CD4-positive, alpha-beta memory T cell (primary cell): ENCODE measurements at places on chromosomes 16 and 17.

GRCh38 chr17:56305007-56305406, 151.7 kb downstream of the ANKFN1 start:
- no peak overlapping the region for H3K4me3 ChIP-seq
- H3K36me3 ChIP-seq, result no peaks in the 10 kb centered on the region
- H3K4me1 ChIP-seq, result no peaks in the 10 kb centered on the region
- no peak for DNase-seq
- no peaks in the 10 kb centered on the region for H3K27me3 ChIP-seq

- no peak overlapping the region for H3K4me3 ChIP-seq
- no peaks in the 10 kb centered on the region for H3K27me3 ChIP-seq
- peaks cover 7% of the 10 kb centered on the region for H3K4me1 ChIP-seq
- H3K27ac ChIP-seq, result no peak overlapping the region
These were observed 22.7 kb upstream of the KIF19 start for GRCh38 chr17:74303305-74303704.

- peak overlapping the region; percentile 50 for H3K4me3 ChIP-seq
- H3K36me3 ChIP-seq, result no peaks in the 10 kb centered on the region
- H3K4me1 ChIP-seq, result peaks cover 28% of the 10 kb centered on the region
- DNase-seq, result peak; percentile 55
- no peak overlapping the region for H3K27ac ChIP-seq
- peaks cover 7% of the 10 kb centered on the region for H3K27me3 ChIP-seq
These were observed 1.6 kb downstream of the RIPOR1 start for GRCh38 chr16:67530013-67530939.

DNA sequence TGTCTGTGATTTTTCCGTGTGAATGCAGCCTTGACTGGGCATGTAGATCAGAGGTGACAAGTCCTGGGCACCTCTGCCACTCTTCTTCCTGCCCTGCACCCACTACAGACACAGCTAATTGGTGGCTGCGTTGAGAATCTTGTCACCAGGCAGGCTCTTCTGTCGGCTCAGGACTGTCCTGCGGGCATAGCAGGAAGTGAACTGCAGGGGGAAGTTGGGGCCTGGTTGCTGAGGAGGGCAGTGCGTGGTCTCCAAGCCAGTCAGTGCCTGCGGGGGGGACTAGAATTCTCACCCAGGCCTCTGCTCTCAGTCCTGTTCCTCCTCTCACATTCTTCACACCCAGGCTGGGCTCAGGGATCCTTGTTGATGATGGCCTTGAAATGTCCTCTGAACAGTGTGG, 50.5 kb downstream of the JPH3 start:
- H3K4me1 ChIP-seq, result no peaks in the 10 kb centered on the region
- no peaks in the 10 kb centered on the region for H3K27me3 ChIP-seq
- no peaks in the 10 kb centered on the region for H3K36me3 ChIP-seq
- DNase-seq, result no peak
- no peak overlapping the region for H3K4me3 ChIP-seq

DNA sequence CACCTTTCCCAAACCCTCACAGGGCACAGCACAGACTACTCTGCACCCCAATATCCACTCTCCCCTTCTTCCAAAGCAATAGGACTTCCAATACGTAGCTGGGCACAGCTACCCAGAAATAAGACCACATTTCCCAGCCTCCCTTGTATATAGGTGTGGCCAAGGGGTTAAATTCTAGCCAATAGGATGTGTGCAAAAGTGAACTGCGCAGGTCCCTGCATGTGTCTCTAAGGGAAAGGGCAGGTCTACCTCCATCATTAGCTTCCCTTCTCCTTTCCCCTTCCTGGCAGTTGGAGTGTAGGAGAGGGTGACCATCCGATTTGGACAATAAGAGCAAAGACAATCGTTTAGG, 25.5 kb upstream of the SNN start:
- no peaks in the 10 kb centered on the region for H3K27me3 ChIP-seq
- H3K4me3 ChIP-seq, result no peak overlapping the region
- no peak overlapping the region for H3K27ac ChIP-seq
- peaks cover 14% of the 10 kb centered on the region for H3K4me1 ChIP-seq

- no peak for DNase-seq
- no peaks in the 10 kb centered on the region for H3K36me3 ChIP-seq
- H3K27ac ChIP-seq, result no peak overlapping the region
These were observed 89.0 kb downstream of the SALL1 start for GRCh38 chr16:51062039-51062438.

DNA sequence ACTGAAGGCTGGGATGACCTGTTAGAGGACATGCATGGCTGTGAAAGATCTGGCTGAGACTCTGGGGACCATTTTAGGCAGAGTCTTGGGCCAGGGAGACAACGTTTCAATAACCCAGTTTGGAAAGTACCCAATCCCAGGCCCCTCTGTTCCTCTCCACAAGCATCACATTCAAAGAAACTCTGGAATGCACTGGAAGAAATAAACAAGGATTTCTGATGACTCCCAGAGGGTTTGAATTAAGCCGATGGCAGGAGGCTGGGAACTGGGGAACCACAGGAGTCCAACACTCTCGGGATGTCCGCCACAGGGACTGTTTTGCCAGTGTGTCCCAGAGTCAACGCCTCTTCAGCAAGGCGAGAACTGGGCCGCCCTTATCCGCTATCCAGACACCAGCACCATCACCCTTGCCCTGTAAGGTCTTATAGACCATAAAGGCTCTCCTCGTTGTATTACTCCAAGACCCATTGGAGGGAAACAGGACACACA, 3.3 kb downstream of the PMP22 start:
- no peaks in the 10 kb centered on the region for H3K36me3 ChIP-seq
- H3K27me3 ChIP-seq, result peaks cover 10% of the 10 kb centered on the region
- no peak for DNase-seq
- H3K4me3 ChIP-seq, result no peak overlapping the region
- peaks cover 21% of the 10 kb centered on the region for H3K4me1 ChIP-seq

DNA sequence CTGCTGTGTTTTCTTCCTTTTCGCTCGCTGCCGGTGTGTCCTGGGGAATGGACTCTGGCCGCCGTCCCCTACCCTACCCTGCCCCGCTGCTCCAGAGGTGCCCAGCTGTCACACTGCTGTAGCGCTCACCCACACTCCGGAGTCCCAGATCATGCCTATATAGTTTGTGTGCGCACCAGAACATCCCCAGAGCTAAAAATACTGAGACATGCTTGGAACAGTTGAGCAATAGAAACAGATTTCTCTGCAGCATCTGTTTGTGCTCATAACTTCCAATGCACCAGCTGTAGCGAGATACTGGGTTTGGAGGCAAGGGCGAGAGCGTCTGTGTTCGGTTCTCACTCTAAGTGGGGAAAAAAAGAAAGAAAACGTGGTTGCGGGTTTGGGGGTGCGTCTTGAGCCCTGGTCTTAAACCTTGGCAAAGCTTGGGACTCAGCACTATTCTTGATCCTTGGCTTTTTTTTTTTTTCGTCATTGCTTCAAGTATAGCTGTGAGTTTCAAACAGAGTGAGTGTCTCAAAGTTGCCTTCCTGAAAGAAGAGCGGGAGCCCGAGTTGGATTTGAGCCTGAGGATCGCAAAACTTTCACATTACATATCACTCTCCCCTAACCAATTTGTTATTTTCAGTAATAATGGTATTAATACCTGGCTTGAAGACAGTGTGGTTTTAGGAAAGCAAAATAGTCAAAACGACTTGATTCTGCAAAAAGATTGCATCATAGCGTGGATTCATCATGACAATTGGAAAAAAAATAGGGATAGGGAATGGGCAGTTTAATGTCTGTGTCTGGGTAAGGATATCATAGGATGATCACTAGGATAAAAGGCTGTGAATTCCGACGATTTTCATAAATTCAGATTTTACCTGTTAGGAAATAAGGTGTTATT, 621 bp downstream of the KCNJ2 start:
- DNase-seq, result no peak
- H3K4me1 ChIP-seq, result peaks cover 11% of the 10 kb centered on the region
- H3K36me3 ChIP-seq, result no peaks in the 10 kb centered on the region
- peaks cover 11% of the 10 kb centered on the region for H3K27me3 ChIP-seq
- peak overlapping the region; percentile 30 for H3K4me3 ChIP-seq
- H3K27ac ChIP-seq, result no peak overlapping the region

DNA sequence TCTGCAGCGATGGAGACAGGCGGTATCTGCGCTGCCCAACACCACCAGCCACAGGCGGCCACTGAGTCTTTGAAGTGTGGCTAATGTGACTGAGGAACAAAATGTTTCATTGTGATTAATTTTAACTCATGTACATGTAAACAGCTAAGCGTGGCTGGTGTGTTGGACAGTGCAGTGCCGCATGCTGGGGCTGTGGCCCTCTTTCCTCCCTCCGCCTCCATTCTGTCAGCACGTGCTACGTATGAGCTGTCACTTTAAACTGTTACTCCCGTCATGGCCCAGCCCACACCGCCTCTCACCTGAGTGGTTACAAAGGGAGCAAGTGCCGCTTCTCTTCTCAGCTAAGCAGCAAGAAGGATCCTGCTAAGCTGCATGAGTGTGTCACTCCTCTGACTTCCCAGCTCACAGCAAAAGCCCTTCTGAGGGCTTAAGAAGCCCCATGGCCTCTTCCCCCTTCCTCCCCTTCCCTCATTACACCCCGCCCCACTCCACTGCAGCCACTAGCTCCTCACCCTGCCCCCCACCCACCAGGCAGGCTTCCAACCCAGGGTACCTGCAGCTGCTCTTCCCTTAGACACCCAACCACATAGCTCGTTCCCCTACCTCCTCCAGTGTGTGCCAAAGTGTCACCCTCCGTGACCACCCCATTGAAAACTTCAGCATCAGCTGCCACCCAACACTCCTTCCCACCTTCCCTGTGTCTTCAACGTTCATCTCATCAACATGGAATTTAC, 15.0 kb downstream of the HASPIN start:
- H3K27me3 ChIP-seq, result no peaks in the 10 kb centered on the region
- H3K4me1 ChIP-seq, result peaks cover 39% of the 10 kb centered on the region
- no peaks in the 10 kb centered on the region for H3K36me3 ChIP-seq
- H3K27ac ChIP-seq, result no peak overlapping the region
- peak; percentile 52 for DNase-seq
- H3K4me3 ChIP-seq, result no peak overlapping the region

- no peaks in the 10 kb centered on the region for H3K27me3 ChIP-seq
- no peak for DNase-seq
- H3K27ac ChIP-seq, result peak overlapping the region; percentile 41
- no peaks in the 10 kb centered on the region for H3K36me3 ChIP-seq
These were observed 123.1 kb downstream of the XYLT1 start for GRCh38 chr16:17347624-17348023.

GRCh38 chr16:72995151-72995881, 52.6 kb downstream of the ZFHX3 start:
- no peaks in the 10 kb centered on the region for H3K4me1 ChIP-seq
- H3K4me3 ChIP-seq, result no peak overlapping the region
- H3K27ac ChIP-seq, result no peak overlapping the region
- no peak for DNase-seq
- no peaks in the 10 kb centered on the region for H3K36me3 ChIP-seq
- no peaks in the 10 kb centered on the region for H3K27me3 ChIP-seq

- DNase-seq, result no peak
- no peaks in the 10 kb centered on the region for H3K4me1 ChIP-seq
- H3K27ac ChIP-seq, result no peak overlapping the region
- H3K36me3 ChIP-seq, result peaks cover 79% of the 10 kb centered on the region
- H3K27me3 ChIP-seq, result no peaks in the 10 kb centered on the region
These were observed 42.6 kb downstream of the NLRP1 start for GRCh38 chr17:5541610-5542202.

GRCh38 chr16:54934481-54935265, 4.0 kb downstream of the IRX5 start:
- H3K27ac ChIP-seq, result no peak overlapping the region
- H3K4me1 ChIP-seq, result peaks cover 25% of the 10 kb centered on the region
- peaks cover 50% of the 10 kb centered on the region for H3K27me3 ChIP-seq
- DNase-seq, result no peak
- H3K36me3 ChIP-seq, result no peaks in the 10 kb centered on the region

GRCh38 chr17:75530837-75531720, 5.6 kb downstream of the LLGL2 start:
- no peaks in the 10 kb centered on the region for H3K36me3 ChIP-seq
- H3K4me3 ChIP-seq, result no peak overlapping the region
- no peak for DNase-seq

- H3K4me3 ChIP-seq, result no peak overlapping the region
- no peak for DNase-seq
- H3K36me3 ChIP-seq, result peaks cover 5% of the 10 kb centered on the region
- no peaks in the 10 kb centered on the region for H3K27me3 ChIP-seq
These were observed 51.5 kb downstream of the CHCT1 start for GRCh38 chr17:60473788-60474187.

- H3K4me1 ChIP-seq, result no peaks in the 10 kb centered on the region
- no peak for DNase-seq
- no peaks in the 10 kb centered on the region for H3K36me3 ChIP-seq
These were observed 20.2 kb downstream of the SYCE1L start for GRCh38 chr16:77219437-77219836.

GRCh38 chr16:48125888-48126287, 29.9 kb downstream of the ABCC12 start:
- H3K27ac ChIP-seq, result no peak overlapping the region
- H3K36me3 ChIP-seq, result no peaks in the 10 kb centered on the region
- H3K4me1 ChIP-seq, result no peaks in the 10 kb centered on the region
- no peak for DNase-seq
- H3K4me3 ChIP-seq, result no peak overlapping the region
- no peaks in the 10 kb centered on the region for H3K27me3 ChIP-seq

- H3K27me3 ChIP-seq, result no peaks in the 10 kb centered on the region
- H3K36me3 ChIP-seq, result no peaks in the 10 kb centered on the region
- no peak overlapping the region for H3K4me3 ChIP-seq
- no peaks in the 10 kb centered on the region for H3K4me1 ChIP-seq
These were observed 391.3 kb upstream of the CDH5 start for GRCh38 chr16:65975049-65975708.

- H3K27ac ChIP-seq, result no peak overlapping the region
- H3K4me3 ChIP-seq, result no peak overlapping the region
- H3K36me3 ChIP-seq, result no peaks in the 10 kb centered on the region
- H3K4me1 ChIP-seq, result no peaks in the 10 kb centered on the region
These were observed 113.9 kb upstream of the TBX2 start for GRCh38 chr17:61285526-61286320.

DNA sequence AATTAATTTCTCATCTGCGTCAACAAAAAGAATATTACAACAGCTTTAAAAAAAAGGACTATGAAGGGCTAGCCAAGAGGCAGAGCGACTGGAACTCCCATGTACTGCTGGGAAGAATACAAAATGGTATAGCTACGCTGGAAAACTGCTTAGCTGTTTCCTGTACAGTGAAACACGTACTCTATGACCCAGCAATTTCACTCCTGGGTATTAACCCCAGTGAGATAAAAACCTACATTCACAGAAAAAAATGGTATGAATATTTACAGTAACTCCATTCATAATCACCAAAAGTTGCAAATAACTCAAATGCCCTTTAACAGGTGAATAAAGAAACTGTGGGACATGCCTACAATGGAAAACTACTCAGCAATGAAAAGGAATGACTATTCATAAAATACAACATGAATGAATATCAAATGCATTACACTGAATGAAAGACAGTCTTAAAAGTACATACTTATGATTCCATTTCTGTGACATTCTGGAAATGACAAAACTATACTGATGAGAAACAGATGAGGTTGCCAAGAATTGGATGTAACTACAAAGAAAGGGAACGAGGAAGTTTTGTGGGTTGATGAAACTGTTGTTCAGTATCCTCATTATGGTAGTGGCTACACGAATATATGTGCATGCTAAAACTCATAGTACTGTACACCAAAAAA, 27.6 kb downstream of the CMTM4 start:
- no peak overlapping the region for H3K27ac ChIP-seq
- no peaks in the 10 kb centered on the region for H3K4me1 ChIP-seq
- H3K27me3 ChIP-seq, result no peaks in the 10 kb centered on the region
- no peak for DNase-seq
- no peak overlapping the region for H3K4me3 ChIP-seq
- H3K36me3 ChIP-seq, result no peaks in the 10 kb centered on the region

- no peak overlapping the region for H3K4me3 ChIP-seq
- H3K4me1 ChIP-seq, result peaks cover 12% of the 10 kb centered on the region
- H3K27me3 ChIP-seq, result no peaks in the 10 kb centered on the region
- no peak for DNase-seq
- H3K27ac ChIP-seq, result no peak overlapping the region
These were observed 2.5 kb upstream of the FBXL19 start for GRCh38 chr16:30920891-30921290.
